ENCODE measurements at places on chromosomes 11 and 22.

DNA sequence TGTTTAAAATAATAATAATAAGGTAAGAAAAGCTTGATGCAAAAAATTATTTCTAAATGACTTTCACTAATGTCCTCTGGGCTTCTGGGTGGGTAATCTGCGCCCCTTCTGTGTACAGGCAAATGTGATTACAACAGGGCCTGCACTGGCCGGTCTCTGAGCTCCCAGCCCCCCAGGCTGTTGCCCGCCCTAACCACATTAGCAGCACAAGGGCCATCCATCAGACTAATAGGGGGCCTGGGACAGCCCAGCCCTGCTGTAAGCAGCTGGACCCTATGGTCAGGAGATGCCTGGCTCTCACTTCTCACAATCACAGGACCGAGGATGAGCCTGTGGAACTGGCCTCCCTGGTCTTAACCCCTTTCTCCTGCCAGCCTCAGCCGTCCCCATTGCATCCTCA lies 388.4 kb downstream of the BUD13 start:
- no peak for DNase-seq

GRCh38 chr11:68137833-68138232 lies 16.6 kb upstream of the CHKA start:
- no peak for DNase-seq

- no peak for DNase-seq
Observed at GRCh38 chr11:98411777-98412176, 609.0 kb upstream of the CNTN5 start.

GRCh38 chr11:7893796-7894195 lies 37.3 kb downstream of the OR10A6 start:
- DNase-seq, result no peak

- no peak for DNase-seq
Observed at GRCh38 chr11:19846654-19847305, 134.1 kb downstream of the NAV2 start.

- no peak for DNase-seq
Observed at GRCh38 chr11:1295591-1295990, 13.8 kb downstream of the TOLLIP start.

DNA sequence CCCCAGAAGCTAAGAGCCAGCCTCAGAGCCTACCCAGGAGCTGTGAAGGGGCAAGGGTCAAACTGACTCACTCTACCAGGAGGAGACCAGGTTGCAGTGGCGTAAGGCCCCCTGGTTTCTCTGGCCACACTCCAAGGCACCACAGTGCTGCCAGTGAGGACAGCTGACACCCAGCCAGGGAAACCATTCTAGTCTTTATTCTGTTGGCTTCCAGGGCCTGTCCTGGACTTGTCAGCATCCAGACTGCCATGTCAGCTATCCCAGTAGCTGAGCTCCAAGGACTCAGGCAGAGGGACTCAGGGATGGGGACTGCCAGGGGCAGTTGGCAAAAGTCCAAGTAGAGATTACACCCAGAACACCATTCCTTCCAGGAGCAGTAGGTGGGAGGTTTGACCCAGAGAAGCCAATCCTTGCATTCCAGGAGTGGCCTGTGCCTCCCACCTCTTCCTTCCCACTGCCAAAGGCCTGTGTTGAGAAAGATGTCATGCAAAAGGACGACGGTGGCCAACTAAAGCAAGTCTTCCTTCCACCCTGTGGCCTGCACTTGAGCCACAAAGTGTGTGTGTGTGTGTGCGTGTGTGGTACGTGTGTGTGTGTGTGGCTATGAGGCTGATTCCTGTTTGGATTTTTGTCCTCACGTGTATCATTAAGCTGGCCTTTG lies 3.6 kb upstream of the MAPK8IP1 start:
- no peak for DNase-seq

GRCh38 chr22:48710410-48710809 lies 1117.3 kb downstream of the BRD1 start:
- DNase-seq, result no peak

- DNase-seq, result no peak
Observed at GRCh38 chr11:134592391-134592990, 180.4 kb upstream of the B3GAT1 start.

- no peak for DNase-seq
Observed at GRCh38 chr11:8683115-8683807, 669 bp downstream of the RPL27A start.

- DNase-seq, result no peak
Observed at GRCh38 chr11:57619331-57619730, 21.8 kb downstream of the SERPING1 start.

GRCh38 chr22:44495629-44496028 lies 2.4 kb downstream of the RTL6 start:
- DNase-seq, result no peak

DNA sequence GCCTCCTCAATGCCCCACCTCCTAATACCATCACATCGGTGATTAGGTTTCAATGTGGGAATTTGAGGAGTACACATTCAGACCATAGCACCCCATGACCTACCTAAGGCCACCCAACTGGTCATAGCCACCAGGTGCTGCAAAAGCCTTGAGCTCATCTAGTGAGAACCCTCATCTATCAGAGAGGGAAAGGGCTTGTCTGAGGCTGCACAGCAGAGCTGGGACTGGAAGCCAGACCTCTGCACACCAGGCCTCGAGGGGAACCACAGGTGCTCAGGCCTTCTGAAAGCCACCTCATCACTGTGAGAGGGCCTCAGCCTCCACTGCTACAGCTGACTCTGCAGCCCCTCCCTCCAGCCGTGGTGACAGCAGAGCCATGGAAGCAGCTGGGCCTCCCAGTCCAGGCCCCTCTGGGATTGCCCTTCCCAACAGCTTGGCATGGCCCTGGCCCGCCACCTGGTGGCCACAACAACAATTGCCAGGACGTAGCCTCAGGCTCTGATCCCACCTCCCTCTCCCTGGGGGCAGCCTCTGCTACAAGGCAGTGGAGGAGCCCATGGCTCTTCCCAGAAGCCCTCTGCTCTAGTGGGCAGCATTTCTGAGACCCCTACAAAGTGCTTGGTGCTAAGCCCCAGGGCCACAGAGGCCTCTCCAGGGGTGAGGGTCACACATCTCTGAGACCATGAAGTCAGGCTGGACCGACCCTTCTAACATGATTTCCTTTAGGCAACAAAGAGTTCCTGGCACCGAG lies 41.0 kb upstream of the PRDM11 start:
- DNase-seq, result peak; percentile 50

DNA sequence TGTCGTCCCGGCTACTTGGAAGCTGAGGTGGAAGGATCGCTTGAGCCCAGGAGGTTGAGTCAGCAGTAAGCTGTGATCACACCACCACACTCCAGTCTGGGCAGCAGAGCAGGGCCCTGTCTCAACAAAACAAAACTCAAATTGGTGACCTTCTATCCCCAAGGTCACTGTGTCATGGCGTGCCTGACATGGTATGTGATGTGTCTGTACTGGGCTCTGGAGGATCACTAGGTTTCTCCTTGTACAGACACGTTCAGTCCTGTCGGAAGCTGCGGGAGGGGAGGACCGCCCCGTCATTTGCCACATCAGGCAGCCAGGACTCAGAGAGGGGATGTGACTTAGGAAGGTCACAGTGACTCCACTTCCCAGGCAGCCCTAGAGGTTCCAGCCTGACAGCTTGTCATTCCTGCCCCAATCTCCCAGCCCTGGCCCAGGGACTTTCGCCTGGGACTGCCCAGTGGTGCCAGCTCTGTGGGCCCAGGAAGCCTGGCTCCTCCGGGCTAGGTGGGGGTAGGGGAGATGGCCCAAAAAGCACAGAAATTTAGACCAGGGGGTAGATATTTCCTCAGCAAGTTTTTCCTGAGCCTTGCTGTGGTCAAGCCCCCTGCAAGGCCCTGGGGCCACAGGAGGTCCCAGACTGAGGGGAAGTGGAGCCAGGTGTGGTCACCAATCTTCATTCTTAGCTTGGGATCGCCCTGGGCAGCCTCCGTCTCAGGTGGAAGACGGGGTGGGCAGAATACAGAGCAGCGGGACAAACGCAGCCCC lies 53.2 kb downstream of the TRIOBP start:
- DNase-seq, result no peak

DNA sequence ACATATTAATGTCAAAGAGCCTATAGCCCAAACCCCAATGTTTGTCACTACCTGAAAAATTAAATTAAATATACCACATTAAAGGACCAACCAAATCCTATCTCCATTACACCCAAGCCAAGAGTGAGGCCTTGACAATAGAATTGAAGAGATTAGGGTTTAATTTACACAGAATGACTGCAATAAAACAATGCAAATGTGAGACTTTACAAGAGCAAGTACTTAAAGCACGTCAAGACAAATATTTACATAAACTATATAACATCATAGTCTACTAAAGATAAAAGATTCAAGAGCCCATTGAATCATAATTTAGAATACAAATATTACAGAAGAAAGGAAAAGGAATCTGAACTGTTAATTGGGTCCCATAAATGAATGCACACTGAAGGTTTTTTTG lies 85.6 kb downstream of the CADM1 start:
- no peak for DNase-seq

DNA sequence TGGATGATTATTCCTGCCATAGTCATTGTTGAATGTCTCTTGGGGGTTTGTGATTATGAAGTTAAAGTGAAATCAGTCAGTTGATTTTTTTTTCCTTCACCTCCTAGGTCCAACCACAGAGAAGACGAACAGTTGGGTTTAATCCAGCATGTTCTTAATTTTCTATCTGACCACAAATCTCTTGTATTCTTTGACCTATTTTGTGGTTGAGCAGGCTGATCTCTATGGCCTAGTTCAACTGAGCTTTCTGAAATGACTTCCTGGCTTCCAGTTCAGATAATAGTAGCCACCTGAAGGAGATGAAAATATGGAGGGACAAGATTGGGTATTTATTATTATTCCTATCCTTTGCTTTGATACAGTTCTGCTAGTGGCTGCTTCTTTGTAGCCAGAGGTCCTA lies 5.2 kb upstream of the OR56A5 start:
- DNase-seq, result no peak

DNA sequence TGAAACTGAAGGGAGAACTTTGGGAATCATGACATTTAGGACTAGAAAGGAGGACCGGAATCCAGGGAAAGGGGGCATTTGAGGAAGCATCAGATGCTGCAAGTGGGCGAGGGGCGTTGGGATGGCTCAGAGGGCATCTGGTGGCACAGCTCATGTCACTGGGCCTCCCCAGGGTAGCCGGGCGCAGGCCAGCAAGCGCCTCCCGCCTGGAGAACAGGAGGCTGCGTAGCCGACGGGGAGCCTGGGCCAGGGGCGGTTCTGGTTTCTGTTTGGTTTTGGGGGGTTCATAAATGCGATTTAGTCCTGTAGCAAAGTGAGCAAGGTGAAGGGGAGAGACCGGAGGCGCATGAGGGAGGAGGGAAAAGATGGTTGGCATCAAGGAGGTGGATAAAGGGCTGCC lies 443 bp upstream of the ST14 start:
- DNase-seq, result no peak

GRCh38 chr11:21556926-21557325 lies 636.0 kb upstream of the ANO5 start:
- no peak for DNase-seq

GRCh38 chr22:47209040-47209514 lies 446.6 kb downstream of the TBC1D22A start:
- DNase-seq, result no peak

DNA sequence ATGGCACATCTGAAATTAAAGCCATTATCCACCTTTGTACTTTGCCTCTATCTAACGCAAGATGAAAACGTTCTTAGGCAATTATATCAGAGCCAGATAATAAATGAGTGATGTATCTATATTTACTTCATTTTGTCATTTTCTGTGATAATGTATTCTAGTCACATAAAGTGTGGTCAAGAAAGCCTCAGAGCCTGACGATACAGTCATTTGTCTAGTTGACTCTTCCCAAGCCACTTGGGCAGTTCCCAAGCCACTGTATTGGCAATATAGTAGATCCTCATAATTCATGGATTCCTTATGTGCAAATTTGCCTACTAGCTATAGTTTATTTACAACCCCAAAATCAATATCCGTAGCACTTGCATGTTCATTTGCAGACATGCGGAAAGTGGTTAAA lies 7.8 kb downstream of the HOATZ start:
- no peak for DNase-seq

GRCh38 chr11:56396047-56396446 lies 16.4 kb upstream of the OR5AL1 start:
- DNase-seq, result no peak

DNA sequence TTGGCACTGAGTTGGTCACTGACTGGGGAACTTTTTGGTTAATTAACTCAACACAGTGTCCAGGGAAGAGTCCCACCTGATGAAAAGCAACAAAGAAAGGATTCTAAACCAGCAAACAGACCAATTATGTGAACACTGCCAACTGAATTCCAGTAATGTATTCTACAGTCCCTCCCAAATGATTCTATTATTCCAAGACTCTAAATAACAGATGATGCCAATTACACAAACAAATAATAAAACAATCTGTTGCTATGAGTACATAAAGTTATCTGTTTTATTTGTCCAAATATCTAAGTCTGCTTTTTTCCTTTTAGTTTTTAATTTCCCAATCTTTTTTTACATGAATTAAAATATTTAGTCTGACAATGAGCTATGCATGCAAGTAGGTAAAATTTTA lies 98.3 kb upstream of the TP53AIP1 start:
- no peak for DNase-seq

GRCh38 chr11:72782081-72782920 lies 11.5 kb downstream of the STARD10 start:
- DNase-seq, result no peak

GRCh38 chr11:105789579-105790420 lies 179.9 kb downstream of the GRIA4 start:
- DNase-seq, result no peak

- DNase-seq, result no peak
Observed at GRCh38 chr11:126595560-126595959, 240.1 kb downstream of the ST3GAL4 start.

GRCh38 chr11:18471995-18472394 lies 16.3 kb downstream of the LDHAL6A start:
- DNase-seq, result no peak

DNA sequence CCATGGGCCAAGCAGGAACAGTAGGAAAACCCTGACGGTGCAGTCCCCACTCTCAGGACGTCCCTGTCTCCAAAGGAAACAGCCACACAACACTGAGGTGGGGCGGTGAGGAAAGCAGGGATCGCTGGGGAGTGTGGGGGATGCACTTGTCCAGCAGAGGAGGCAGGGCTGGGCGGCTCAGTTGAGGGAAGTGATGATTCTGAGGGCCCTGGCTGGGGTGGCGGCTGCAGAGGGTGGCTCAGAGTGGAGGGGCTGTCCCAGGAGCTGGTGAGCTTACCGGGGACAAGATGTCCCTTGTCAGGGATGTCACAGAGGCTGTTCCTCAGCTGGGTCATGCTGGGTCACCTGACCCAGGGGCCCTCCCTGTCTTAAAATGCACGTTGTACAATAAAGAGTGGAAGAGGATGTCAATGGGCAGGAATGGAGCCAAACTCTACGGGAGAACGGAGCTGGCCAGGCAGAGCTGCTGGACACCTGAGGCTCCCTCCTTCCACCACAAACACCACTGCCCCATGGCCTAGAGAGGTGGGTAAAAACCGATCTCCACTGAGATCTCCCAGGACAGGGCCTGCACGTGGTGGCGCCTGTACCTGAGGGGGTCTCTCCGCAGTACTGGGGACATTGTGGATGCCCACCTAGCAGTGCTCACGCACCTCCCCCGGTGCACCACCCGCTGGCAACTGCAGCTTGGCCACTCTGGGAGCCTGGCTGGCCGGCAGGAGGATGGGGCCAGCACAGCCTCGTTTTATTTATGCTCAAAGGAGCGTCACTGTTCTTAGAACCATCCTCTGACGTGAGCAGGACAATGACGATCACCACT lies 9.7 kb upstream of the EFCAB6 start:
- no peak for DNase-seq

GRCh38 chr22:37559521-37559900 lies 769 bp upstream of the CDC42EP1 start:
- DNase-seq, result no peak

- DNase-seq, result no peak
Observed at GRCh38 chr11:84035645-84036044, 749.5 kb upstream of the CCDC90B start.

- no peak for DNase-seq
Observed at GRCh38 chr22:29855611-29856181, 17.6 kb upstream of the ASCC2 start.

Measured in GM19239 (cell line).